ENCODE measurements at places on chromosomes 3 and 15.

GRCh38 chr3:72776-73175, 123.8 kb upstream of the CHL1 start:
- DNase-seq: no peak

- no peak for DNase-seq
Observed at GRCh38 chr15:53274630-53275029, 484.5 kb upstream of the ONECUT1 start.

DNA sequence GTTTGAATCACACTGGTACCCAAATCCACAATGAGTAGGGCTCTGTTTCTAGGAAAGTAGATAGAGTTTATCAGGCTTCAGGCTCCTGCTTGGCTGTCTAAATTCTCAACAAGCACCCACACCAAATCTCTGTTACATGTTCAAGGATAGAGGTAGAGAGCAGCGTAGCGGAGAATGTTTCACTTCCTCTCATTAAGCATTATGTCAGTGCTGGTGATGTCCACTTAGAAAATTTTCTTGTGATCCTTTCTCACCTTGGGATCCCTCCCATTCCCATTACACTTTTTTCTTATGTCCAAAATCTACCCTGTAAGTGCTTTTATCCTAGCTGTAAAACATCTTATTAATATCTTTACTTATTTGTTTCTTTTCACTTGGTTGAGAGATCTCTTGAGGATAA, 34.7 kb upstream of the GCSAM start:
- no peak for DNase-seq

DNA sequence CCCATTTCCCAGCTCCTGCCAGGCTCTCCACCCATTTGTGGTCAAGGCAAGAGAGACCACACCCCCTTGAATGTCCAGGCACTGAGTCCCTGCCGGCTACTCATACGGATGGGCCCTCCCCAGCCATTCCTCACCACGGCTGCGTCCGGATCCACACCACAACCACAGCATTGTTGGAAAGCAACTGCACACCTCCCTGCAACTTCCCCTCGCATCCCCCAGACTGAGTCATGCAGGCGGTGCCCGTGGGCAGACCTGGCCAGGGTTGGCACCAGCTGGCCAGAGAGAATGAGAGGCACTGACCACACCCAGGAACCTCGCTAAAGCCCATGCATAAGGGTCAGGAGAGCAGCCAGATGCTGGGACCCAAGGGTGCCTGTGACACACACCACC, 30.5 kb downstream of the LOXL1 start:
- DNase-seq: no peak

GRCh38 chr3:45537970-45538640, 56.4 kb upstream of the LIMD1 start:
- no peak for DNase-seq

DNA sequence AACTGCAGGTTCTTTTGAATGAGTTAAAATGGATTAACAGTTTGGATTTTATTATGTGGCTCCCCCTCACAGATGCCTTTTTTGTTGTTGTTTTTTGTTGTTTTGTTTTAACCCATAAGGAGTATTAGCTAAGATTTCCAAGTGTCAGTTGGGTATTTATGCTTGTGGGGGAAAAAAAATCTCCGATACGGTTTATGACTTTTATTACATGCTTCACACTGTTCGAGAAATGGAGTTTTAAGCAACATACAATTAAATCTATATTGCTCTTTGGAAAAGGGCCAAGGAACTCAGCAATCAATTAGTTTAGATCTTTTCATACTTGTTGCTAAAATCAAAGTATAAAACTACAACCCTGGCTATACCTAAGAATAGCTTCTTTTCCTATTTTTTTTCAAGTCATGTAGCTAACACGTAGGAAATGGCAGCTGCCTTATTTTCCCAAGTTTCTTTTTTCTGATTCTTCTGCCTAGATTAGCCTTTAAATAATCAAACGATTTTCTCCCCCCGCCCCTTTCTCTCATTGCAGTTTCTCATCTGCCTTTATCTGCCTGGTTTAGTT, 16.0 kb downstream of the NR2F2 start:
- no peak for DNase-seq

- DNase-seq: no peak
Observed at GRCh38 chr3:148551767-148552260, 145.9 kb upstream of the AGTR1 start.

DNA sequence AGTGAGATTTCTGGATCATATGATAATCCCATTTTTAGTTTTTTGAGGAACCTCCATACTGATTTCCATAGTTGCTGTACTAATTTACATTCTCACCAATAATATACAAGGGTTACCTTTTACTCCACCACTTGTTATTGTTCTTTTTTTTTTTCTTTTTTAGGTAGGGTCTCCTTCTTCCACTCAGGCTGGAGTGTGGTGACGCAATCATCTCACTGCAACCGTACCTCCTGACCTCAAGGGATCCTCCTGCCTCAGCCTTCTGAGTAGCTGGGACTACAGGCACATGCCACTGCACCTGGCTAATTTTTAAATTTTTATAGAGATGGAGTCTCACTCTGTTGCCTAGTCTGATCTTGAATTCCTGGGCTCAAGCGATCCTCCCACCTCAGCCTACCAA, 24.4 kb upstream of the CNOT10 start:
- no peak for DNase-seq

DNA sequence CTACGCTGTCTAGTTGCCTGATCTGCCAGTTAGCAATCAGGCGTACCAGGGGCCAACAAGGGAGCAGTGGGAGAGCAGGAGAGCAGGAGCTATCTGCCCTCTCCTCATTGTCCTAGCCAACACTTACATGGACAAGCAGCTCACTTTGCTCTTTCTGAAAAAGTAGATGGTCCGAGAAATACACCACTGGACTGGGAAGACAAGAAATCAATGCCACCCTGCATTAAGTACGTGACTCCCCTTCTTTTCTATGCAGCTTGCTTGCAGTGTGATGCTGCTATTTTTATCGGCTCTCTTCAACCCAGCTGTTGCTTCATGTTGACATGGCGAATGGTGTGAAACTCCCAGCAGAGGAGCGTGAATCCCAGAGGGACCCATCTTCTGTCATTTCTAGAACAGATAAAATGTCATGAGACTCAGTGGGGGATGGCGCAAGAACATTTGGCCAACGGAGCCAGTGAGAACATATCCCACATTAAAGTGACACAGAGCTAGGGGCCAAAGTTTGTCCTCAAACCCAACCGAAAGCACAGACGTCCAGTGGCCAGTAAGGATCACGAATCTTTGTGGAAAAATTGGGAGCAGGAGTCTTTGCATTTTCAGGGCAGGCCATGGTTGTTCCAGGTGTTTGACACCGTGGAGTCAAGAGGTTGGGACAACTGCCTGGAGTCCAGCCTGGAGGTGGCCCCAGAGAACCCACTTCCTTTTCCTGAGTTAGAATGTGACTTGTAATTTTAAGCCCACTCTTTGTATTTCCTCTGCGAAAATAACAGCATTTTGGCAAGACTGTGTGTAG, 53.7 kb upstream of the MEF2A start:
- no peak for DNase-seq

GRCh38 chr15:56732135-56732885, 999 bp downstream of the ZNF280D start:
- DNase-seq: no peak

DNA sequence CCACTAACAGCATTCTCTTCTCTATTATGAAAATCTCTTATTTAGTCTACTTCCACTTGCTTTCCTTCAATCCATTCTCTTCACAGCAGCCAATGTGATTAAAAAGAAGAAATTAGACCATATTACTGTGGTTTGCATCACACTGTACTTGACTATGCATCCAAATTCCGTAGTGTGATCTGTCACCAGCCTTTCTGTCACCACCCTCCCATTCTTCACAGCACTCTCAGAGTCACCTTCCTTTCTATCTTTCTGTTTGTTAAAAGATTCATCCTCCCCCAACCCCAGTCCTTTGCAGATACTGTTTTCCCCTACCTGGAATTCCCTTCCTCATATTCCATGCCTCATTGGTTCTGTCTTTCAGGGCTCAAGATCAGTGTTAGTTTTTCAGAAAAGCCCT, 55.0 kb upstream of the ABHD10 start:
- DNase-seq: no peak

DNA sequence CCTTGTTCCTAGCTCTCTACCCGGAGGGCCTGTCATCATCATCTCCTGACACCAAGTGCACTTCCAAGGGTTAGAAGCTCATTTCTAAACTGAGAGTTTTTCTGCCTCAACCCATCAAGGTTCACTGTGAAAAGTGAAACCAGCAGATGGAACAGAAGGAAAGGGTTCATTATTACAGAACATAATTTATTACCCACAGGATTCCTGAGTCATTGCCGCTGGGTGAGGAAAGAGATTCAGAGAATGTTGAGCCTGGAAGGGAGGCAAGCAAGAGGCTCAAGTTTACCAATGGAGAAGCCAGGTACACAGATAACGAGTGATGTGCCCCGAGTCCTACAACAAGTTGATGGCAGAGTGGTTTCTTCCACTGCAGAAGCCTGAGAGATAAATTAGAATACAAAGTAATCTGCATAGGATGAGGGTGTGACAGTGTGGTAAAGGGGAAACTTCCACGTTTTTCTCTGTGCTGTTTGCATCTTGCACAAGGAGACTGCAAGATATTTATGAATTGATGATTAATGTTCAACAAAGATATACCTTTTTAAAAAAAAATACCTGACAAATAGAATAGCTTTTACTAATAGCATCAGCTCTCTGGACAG, 80.5 kb upstream of the SETMAR start:
- DNase-seq: no peak

GRCh38 chr3:61417352-61417751, 144.0 kb upstream of the PTPRG start:
- DNase-seq: no peak

DNA sequence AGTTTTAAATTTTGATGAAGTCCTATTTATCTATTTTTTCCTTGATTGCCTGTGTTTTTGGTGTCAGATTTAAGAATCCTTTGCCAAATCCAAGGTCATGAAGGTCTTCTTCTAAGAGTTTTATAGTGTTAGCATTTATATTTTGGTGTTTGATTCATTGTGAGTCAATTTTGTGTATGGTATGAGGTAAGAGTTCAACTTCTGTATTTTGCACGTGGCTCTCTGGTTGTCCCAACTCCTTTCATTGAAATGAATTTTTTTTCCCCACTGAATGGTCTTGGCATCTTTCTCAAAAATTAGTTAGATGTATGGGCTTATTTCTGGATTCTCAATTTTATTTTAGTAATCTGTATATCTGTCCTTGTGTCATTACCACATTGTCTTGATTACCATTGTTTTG, 57.1 kb upstream of the STRIT1 start:
- DNase-seq: no peak

- no peak for DNase-seq
Observed at GRCh38 chr15:101113114-101114005, 138.5 kb downstream of the CHSY1 start.

DNA sequence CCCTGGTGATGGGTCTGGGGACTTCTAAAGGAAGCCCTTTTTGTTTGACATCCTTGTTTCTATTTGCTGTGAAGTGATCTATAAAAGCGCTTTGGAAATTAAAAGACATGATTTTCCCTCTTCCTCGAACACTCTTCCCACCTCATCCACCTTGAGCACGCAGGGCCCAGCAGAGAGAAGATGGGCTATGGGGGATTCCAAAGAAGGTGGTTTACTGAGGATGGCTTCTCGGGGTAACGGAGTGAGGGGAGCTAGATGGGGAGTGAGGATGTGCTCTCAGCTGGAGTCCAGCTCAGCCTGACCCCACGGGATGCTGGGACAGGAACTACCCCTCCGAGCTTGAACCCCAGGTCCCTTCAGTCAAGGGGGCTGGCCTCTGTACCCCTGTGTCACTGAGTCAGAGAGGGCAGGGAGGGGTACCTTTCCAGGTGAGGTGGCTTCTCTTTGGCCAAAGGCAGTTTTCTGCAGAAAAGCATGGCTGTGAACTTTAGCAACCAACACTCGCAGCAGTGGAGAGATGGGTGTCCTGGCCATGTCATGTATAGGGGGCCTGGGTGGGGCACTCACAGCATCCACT, 180.7 kb upstream of the SMAD3 start:
- DNase-seq: no peak

DNA sequence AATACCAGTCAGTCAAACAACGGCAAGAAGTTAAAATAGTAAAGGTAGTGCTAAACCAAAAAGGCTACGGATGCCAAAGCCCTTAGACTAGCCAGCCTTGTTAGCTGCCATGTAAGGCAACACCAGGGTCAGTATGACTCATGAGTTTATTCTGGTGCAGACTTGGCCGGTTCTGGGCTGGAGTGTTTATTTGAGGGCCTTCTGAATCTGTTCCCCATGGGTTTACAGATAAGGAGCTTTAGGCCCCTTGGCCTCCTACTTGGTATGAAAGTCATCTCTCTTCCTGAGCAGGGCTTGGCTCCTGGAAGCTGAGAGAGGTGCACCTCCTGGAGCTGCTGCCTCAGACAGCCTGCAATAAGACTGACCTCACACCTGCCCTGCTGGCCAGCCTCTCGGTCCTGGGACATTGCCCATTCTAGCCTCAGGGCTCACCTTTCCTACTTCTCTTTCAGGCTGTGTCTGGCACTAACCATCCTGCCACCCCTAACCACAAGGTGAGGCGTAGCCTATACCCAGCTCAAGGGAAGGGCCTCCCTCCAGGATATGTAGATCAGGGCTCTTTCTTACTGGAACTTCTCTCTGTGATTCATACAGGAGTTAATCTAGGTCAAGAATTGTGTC, 10.4 kb upstream of the RTP1 start:
- DNase-seq: no peak

GRCh38 chr3:56691165-56692000, 8.3 kb upstream of the TASOR start:
- no peak for DNase-seq

GRCh38 chr3:97816811-97817210, 5.0 kb upstream of the CRYBG3 start:
- DNase-seq: no peak

- DNase-seq: no peak
Observed at GRCh38 chr3:141649871-141650270, 88.2 kb upstream of the RNF7 start.

- no peak for DNase-seq
Observed at GRCh38 chr3:66931699-66932098, 66.4 kb upstream of the KBTBD8 start.

DNA sequence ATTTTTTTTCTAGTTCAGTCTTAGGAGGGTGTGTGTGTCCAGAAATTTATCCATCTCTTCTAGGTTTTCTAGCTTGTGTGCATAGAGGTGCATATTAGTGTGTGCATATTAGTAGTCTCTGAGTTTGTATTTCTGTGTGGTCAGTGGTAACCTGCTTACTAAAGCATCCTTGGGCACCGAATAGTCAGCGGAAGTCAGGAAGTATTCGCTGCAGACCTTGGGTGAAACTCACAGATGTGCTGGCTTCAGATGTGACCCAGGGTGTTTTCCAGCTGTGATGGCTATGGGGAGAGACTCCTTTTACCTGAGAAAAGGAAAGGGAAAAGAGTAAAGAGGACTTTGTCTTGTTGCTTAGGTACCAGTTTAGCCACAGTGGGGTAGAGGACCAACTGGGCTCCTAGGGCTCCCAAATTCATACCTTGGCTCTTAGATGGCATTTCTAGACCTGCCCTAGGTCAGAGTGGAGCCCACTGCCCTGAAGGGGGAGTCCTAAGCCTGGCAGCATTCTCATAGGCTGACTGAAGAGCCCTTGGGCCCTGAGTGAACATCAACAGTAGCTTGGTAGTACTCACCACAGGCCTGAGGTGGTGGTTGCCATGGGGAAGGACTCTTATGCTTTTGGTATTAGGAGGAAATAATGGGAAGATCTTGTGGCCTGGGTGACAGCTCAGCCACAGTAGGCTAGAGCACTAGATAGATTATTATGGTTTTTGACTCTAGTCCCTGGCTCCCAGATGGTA, 286.0 kb upstream of the ZPLD1 start:
- DNase-seq: no peak
